Sciatic nerve (tissue), 2 donors: ENCODE measurements at places on chromosomes 6 and 20.

GRCh38 chr6:55676736-55677135 lies 97.7 kb upstream of the HMGCLL1 start:
- DNase-seq: no peak

GRCh38 chr20:17646961-17647301 lies 35.1 kb downstream of the RRBP1 start:
- DNase-seq: no peak

- no peak for DNase-seq
Measured at GRCh38 chr20:19775353-19776253, 17.5 kb downstream of the RIN2 start.

- DNase-seq: no peak
Measured at GRCh38 chr6:73516514-73517489, 4.0 kb downstream of the EEF1A1 start.

DNA sequence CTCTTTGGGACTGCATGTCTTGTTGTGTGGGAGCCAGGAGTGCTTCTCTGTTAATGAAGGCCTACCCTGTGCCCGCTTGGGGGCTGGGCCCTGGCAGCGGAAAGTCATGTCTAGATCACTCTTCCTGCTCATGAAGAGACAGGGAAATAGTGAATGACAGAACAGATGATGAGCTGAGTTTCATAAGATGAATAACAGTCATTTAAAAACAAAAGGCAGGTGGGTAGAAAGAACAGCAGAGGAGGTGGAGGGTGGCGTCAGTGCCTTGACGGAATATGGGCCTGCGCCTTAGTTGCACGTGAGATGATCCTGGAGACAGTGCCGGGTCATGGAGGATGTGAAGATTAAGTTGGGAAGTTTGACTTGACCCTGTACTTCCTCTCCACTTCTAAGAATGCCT lies 85.5 kb downstream of the ARID1B start:
- no peak for DNase-seq
